Activated CD4-positive, alpha-beta memory T cell treated with anti-CD3 and anti-CD28 coated beads for 36 hours (primary cell): ENCODE measurements at places on chromosomes 16 and 17.

GRCh38 chr17:75546181-75546580 lies 20.7 kb downstream of the LLGL2 start:
- no peak for DNase-seq

GRCh38 chr17:78046923-78047322 lies 81.6 kb downstream of the TMC6 start:
- DNase-seq: no peak

DNA sequence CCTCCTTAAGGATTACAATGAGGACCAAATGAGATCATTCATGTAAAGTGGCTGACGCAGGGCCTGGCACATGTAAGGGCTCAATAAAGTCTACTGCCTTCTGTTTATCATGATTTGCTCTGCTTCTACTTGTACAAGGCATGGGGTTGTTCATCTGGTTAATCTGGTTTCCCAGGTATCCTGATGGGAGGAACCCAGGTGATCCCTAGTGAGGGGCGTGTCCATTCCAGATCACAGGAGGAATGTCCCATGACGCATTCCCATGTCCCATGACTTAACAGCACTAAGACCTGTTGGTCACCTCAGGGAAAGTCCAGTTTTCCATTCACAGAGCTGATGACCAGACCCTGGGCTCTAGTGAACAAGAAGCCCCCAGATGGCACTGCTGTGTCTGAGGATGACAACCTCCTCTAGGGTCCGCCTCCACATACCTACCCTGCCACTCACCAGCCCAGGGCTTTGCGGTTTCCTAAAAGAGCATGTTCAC lies 11.5 kb upstream of the TPPP3 start:
- no peak for DNase-seq

- DNase-seq: no peak
These were observed 21.4 kb upstream of the NOL11 start for GRCh38 chr17:67696347-67696746.

DNA sequence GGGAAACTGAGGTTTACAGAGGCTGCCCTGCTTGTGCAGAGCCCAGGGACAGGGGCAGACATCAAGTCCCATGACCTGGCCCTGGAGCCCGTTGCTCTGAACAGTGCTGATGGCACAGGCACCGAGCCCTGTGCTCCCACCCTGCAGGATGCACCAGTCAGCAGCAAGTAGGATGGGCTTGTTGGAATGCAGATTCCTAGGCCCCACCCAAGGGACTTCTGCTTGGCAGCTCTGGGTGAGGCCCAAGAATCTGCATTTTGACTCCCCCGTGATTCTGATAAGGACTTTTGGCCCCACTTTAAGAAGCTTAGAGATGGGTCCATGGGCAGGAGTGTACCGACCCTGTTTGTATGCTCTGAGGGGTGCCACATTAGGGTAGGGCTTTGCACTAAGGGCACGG lies 23.3 kb downstream of the LASP1 start:
- DNase-seq: no peak

- DNase-seq: no peak
These were observed 21.4 kb downstream of the GGNBP2 start for GRCh38 chr17:36566081-36566480.

DNA sequence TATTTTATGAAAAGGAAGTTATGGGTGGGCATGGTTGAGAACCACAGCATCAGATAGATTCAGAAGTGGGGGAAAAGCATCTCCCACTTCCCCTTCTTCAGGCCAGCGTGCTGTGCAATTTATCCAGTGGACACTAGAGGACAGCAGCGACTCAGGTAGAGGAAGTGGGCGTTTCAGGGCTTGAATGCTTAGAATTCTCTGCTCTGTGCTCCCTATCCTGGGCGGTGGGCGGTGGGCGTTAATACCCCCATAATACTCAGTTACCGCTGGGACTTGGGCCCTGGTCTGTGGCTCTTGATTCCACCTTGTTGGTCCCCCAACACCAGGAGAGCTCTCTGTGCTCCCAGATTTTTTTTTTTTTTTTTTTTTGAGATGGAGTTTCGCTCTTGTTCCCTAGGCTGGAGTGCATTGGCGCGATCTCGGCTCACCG lies 3.7 kb upstream of the LYZL6 start:
- DNase-seq: peak; percentile 68

DNA sequence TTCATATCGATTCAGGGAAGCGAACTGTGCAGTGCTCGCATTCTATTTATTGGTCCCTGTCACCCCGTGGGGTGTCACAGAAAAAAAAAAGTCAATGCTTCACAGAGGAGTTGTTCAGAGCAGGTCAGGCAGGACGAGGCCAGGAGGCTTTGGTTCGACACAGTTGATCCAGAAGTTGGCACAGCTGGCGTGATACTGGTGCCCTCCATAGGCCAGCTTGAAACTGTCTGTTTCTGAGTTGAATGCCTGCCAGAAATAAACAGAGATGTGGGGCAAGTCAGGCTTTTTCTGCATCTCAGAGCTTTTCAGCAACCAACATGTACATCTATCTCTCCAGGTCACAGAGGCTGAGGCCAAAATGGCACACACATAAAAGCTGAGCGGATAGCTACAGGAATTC lies 29.1 kb downstream of the DUSP14 start:
- no peak for DNase-seq

GRCh38 chr17:29143894-29144293 lies 36.3 kb downstream of the MYO18A start:
- DNase-seq: peak; percentile 40

GRCh38 chr17:29571883-29572681 lies 3.6 kb downstream of the TP53I13 start:
- DNase-seq: peak; percentile 7

- DNase-seq: no peak
These were observed 80.6 kb downstream of the LMF1 start for GRCh38 chr16:890217-890616.
